Suppressor macrophage treated with lipopolysaccharide for 4 hours (primary cell): ENCODE measurements at places on chromosomes 2 and 18.
A peak's percentile ranks its signal among the peaks of the same experiment; 100 is the strongest.

GRCh38 chr2:107808959-107809358 lies 17.7 kb upstream of the RGPD4 start:
- no peak for DNase-seq

DNA sequence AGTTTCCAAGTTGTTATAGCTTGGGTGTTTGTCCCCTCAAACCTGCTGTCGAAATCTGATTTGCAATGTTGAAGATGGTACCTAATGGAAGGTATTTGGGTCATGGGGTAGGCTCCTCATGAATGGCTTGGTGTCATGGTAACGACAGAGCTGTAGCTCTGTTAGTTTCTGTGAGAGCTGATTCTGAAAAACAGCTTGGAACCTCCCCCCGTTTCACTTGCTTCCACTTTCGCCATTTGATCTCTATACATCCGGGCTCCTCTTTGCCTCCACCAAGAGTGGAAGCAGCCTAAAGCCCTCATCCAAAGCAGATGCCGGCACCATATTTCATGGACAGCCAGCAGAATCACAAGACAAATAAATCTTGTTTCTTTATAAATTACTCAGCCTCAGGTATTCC lies 1035.1 kb upstream of the SLC39A10 start:
- DNase-seq = no peak

DNA sequence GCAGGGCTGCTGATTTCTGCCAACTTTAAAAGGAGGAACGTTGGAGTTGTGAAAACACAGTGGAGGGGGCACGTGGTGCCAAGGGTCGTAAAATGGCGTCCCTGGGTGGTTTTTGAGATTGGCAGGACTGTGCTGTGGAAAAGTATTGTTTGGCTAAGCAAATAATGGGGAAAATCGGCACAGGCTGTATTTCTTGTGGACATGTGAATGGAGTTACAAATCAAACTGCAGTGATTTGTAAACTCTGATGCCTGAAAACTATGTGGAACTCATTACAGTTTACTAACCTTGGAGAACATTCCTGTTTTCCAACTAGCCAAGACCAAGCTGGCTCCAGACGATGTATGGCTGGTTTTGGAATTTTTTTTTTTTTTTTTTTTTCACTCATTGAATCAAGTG lies 68.7 kb downstream of the KCTD1 start:
- no peak for DNase-seq

DNA sequence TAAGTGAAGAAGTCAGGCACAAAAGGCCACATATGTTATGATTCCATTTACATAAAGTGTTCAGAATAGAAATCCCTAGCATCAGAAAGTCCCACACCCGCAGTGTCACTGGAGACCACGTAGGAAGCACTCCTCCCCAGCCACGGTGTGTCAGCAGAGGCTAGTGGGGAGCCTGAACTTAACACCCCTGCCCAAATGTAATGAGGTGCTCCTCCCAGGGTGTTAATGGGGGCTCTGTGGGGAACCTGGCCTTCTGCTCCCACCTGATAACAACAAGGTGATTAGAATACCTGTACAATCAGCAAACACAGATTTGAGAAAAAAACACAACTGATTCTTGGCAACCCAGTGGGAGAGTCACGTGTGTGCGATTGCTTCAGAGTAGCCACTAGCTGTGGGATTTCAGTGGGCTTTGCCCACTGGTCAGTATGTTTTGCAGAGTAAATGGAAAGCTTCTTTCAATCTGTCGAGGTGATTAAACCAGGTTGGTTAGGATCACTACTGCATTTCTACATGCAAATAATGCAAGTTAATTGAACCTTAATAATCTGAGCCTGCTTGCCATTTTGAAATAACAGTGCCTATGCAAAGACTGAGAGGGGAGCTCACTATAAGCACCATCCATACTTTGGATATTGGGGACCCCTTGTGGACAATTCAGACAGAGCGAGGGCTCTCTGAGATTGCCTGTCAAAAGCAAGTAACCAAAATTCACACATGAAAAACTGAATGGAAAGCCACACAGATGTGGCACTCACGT lies 20.6 kb upstream of the ATRAID start:
- DNase-seq = peak; percentile 73

GRCh38 chr18:10249801-10250200 lies 204.6 kb upstream of the APCDD1 start:
- peak; percentile 46 for DNase-seq

GRCh38 chr18:46378864-46379207 lies 274.7 kb downstream of the HAUS1 start:
- no peak for DNase-seq

- no peak for DNase-seq
Observed at GRCh38 chr2:235277485-235277884, 216.4 kb upstream of the AGAP1 start.

DNA sequence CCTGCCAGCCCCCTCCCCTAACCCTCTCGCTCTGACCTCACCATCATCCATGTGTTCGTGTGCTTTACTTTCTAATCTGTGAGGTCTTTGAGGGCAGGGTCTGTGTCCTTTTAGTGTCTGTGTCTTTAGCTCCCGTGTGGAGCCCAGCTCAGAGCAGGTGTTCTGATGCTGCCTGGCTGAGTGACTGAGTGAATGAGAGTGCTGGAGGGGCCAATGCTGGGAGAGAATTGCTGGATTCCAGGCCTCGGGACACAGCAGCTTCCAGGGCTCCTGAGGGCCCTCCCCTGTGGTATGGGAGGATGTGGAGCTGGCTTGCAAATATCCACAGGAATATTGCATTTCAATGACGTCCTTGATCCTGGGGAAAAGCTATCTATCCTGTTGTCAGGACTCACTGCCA lies 160.6 kb downstream of the ANKRD30B start:
- no peak for DNase-seq

DNA sequence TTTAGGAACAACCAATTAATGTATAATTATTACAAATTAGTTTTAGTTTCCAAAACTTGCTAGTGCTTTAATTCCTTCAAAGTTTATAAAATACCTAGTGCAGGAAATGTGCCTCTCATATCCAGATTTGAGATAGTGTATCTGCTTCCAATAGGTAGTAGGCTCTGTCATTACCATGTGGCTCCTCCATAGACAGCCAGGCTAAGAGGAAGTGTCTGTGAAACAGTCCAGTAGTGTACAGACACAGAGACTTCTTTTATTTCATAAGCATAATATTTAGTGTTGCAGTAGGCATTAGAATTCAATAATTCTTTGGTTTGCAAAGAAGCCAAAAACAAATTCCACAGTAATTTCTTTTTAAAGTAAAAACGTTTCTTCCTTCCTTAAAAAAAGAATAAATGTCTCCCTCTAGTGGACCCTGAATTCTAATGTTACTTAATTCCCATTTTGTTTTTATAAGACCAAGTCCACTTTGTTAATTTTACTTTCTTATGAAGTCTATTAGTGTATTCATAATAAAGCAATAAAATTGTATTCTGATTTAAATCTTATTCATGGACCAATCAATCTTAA lies 101.2 kb downstream of the NEB start:
- no peak for DNase-seq

DNA sequence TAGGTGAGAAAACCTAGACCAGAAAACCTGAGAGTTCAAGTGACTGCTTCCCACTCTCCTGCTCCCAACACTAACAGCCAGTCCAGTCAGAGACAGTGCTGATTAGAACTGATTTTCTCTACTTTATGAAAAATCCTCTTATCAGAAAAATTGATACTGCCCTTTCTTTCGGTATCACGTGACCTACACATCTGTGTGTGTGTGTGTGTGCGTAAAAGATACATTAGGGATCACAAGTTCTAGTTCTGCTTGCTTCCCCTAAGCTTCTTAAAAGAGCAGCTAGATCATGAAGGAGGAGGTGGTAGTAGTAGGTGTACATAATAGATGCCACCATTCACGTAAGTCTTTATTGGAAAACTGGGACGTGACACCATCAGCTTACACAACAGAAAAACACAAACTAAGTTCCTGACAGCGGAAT lies 1.5 kb downstream of the ARL5A start:
- peak; percentile 60 for DNase-seq

DNA sequence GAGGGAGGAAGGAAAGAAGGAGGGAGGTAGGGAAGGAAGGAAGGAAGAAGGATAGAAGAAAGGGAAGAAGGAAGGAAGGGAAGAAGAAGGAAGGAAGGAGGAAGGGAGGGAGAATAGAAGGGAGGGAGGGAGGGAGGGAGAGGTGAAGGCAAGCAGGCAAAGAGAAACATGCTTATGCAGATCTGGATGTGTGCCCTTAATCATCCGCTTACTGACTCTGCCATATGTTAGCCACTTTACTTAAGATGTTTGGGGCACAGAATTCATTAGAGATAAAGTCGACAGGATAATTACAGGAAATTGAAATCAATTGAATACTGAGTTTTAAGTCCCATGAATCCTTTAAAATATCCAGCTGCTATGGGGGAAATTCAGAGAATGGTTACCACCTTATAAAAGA lies 334.2 kb downstream of the GRB14 start:
- DNase-seq = no peak

DNA sequence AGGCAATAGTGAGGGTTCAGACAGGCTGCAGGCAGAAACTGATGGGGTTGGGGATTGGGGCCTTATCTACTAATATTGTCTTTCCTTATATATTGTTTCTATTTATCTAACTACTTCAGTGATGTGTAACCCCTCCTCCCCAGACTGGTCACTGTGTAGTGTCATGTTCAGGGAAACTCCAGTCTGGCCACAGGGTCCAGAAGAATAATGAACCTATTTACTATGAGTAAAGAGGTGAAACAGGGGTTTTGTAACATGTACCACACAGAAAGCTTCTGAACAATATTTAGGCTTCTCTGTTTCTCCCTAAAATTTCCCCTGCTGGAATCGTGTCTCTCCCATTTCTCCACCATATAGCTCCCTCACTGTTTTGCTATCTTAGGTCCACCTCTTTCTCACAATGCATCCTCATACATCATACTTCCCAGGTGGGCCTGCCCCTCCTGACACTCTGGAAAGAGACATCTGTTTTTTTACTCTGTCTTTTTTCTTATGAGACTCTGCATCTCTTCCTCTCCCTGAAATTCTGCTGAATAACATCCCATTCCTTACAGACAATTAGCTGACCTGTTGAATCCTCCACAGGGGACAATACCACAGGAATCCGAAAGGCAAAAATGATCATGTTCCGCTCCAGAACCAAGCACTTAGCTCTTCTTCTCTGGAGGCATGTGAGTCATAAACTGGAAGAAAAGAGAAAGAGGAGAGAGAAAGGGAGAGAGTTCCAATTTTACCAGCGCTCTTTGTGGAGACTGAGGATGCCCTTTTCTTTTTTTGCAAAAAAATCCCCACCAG lies 154.8 kb downstream of the ZEB2 start:
- DNase-seq = peak; percentile 78

DNA sequence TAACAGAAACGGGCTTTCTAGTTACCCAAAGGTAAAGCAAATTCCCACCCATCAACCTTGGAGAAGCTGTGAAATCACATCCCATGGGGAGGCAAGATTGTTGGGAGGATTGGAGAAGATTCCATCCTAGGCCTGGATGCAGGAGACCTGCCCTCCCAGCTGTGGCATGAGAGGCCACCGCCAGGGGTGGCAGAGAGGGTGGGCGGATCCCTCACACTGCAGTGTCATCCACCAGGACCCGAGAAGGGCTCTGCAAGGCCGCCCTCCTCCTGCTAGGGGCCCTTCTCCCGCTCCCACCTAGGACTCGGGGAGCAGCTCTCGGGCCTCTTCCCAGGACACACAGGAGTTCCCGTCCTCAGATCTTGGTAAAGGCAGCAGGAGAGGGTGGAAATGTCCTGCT lies 15.5 kb upstream of the ATG16L1 start:
- DNase-seq = no peak

DNA sequence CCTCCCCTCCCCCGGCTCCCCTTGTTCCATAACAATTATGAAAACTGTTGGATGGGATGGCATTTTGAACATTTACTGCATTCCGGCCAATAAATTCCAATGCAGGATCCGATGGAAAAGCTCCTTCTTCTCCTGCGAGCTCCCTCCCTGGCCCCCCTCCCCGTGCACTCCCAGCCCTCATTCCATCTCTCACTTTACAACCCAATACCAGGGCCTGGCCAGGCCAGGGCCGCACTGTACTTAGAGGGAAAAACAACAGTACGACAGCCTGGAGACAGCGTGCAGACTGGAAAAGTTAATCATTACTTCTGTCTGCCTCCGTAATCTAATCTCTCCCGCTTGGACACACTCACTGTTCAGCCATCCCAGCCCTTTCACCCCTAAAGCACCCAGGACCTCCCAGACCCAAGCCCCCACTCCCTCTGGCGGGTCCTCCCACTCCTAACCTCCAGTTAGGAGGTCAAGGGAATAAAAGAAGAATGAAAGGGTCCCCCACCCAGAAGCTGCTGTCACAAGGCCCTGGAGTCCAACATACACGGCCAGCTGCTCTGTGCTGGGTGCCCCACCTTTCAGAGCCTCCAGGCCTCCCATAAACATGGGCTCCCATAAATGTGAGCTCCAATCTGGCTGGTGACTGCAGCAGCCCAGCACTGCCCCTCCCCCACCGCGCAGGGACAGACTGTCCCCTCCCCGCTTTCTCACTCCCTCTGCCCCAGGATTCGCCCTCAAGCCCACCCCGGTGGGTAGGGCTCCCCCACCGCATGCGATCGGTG lies 20.6 kb downstream of the SMAD7 start:
- no peak for DNase-seq

DNA sequence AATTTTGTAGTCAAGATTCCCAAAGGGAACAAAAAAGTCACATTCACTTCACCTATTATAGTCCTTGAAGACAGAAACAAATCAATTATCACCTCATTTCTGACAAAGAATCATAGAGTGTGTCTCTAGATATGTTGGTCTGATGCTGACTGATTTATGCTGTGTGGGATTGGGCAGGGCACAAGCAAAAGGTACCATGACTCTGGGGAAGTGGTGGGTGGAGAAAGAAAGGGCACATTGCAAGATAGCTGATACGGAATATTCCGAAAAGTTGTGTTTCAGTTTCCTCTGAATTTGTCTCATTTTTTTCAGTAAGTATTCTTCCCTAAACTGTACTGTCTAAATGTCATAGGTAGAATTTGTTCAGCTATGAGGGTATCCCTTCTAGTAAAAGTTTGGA lies 268.0 kb downstream of the MREG start:
- DNase-seq = peak; percentile 81

- no peak for DNase-seq
Observed at GRCh38 chr2:240151477-240152031, 11.1 kb upstream of the OTOS start.

DNA sequence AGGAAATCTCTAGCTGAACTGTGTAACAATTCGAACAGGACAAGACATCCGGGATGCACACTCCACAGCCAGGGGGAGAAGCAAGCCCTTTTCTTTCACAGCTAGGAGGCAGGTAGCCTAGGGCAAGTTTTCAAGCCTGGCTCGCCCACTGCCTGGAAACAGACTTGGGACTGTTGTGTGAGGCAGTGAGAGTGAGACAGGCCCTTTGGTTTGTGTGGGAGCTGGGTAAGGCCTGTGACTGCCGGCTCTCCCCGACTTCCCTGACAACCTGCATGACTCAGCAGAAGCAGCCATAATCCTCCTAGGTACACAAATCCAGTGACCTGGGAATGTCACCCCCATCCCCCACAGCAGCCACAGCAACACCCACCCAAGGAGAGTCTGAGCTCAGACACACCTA lies 179.7 kb downstream of the WDPCP start:
- no peak for DNase-seq

GRCh38 chr2:146579147-146579930 lies 1265.5 kb upstream of the ACVR2A start:
- no peak for DNase-seq

GRCh38 chr2:72975017-72975416 lies 57.7 kb downstream of the EMX1 start:
- DNase-seq = no peak

GRCh38 chr2:132407784-132408183 lies 8.8 kb upstream of the GPR39 start:
- DNase-seq = no peak
